ENCODE measurements at places on chromosomes 4 and X.

DNA sequence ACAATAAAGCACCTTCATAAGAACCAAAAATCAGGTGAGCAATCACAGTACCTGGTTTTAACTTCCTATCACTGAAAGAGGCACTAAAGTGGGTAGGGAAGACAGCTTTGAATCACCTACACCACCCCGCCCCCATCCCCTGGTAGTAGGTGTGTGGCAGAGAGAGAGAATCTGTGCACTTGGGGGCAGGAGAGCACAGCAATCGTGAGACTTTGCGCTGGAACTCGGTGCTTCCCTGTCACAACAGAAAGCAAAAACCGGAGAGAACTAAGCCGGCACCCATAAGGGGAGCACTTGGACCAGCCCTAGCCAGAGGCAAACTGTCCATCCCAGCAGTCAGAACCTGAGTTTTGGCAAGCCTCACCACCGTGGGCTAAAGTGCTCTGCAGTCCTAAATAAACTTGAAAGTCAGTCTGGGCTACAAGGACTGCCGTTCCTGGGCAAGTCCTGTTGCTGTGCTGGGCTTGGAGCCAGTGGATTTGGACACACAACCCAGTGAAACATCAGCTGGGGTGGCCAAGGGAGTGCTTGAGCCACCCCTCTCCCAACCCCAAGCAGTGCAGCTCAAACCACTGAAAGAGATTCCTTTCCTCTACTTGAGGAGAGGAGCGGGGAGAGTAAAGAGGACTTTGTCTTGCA is 32.1 kb downstream of the NDUFB11 start:
- no peak for DNase-seq

GRCh38 chr4:175351473-175351872 is 433.3 kb downstream of the ADAM29 start:
- DNase-seq: no peak

GRCh38 chrX:148530464-148531077 is 30.2 kb downstream of the AFF2 start:
- DNase-seq: peak; percentile 1

- DNase-seq: no peak
These were observed at the start of gene FHDC1 for GRCh38 chr4:152935631-152936445. Gene FHDC1, plus strand, starts transcription at chr4:152936323. Its CDS starts 6,735 bp downstream, at chr4:152943058.
